ENCODE measurements at places on chromosomes 3 and 15.
A peak's percentile ranks its signal among the peaks of the same experiment; 100 is the strongest.

GRCh38 chr3:69747511-69748258 lies 8.4 kb downstream of the MITF start:
- DNase-seq = no peak

DNA sequence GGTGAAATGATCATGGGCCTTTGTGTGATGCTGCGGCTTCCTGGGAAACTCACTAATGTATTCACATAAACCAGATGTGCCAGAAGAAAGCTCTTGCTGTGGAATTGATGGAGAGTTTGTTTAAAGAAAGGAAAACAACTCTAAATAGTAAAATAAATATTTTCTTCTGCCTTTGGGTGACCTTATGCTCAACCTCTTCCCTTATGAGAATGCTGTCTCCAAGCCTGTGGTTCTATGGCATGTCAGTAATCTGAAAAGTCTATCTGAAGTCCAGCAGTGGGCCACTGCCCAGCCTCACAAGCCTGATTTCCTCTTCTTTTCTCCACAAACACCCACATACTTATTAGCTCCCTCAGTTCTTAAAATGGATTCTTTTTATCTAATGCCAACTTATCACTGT lies 49.9 kb upstream of the PHLDB2 start:
- no peak for DNase-seq

DNA sequence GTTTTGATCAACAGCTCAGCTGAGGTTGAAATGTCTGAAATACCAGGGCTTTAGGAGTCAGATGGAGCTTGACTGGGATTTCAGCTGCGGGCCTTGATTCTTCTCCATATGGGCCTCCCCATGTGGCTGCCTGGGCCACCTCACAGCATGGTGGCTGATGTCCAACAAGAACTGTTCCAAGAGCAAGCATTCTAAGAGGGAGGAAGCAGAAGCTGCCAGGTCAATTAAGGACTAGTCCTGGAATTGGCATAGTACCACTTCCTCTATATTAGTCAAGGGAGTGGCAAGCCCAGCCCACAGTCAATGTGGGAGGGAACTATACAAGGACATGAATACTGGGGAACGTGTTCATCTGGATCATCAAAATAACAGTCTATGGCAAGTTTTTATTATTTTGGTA lies 181.7 kb upstream of the ANKRD28 start:
- no peak for DNase-seq

DNA sequence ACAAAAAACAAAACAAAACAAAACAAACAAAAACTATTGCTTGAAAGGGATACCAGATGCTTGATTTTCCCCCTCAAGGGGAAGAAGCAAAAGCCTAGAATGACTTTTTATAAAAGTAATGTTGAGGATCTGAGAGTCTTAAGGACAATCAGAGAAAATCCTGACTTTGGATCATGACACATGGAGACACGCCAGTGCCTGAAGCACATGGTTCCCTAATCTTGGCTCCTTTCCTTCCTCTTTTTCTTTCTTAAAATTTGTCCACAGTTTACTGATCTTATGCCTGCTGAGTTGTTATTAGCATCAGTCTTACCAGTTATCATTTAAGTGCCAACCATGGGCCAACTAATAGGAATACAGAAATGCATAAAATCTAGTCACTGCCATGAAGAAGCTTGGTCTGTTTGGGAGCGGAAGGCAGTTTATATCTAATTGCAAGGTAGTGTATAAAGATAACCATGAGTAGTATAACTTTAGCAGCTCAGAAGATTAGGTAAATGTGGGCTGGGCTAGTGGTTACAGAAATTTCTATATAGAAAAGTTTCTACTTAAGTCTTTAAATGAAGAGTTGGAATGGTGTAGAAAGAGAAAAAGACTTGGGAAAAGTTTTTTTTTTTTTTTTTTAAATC lies 6.9 kb downstream of the GLCE start:
- DNase-seq = no peak

- DNase-seq = no peak
Measured at GRCh38 chr3:119300991-119301391, 6.8 kb downstream of the ARHGAP31 start.

- no peak for DNase-seq
Measured at GRCh38 chr3:145089337-145089736, 1071.6 kb downstream of the PLOD2 start.

DNA sequence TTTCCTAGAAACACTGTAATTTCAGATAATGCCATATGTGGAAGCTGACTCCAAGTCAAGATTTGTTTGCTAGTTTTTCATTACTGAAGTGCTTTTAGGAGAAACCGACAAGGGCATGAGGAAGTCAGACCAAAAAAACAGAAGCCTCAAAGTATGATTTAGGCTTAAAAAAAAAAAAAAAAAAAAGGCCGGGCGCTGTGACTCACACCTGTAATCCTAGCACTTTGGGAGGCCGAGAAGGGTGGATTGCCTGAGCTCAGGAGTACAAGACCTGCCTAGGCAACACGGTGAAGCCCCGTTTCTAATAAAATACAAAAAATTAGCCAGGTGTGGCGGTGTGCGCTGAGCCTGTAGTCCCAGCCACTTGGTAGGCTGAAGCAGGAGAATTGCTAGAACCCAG lies 11.6 kb downstream of the RPL15 start:
- no peak for DNase-seq

GRCh38 chr3:107931326-107931725 lies 159.5 kb downstream of the CD47 start:
- no peak for DNase-seq

DNA sequence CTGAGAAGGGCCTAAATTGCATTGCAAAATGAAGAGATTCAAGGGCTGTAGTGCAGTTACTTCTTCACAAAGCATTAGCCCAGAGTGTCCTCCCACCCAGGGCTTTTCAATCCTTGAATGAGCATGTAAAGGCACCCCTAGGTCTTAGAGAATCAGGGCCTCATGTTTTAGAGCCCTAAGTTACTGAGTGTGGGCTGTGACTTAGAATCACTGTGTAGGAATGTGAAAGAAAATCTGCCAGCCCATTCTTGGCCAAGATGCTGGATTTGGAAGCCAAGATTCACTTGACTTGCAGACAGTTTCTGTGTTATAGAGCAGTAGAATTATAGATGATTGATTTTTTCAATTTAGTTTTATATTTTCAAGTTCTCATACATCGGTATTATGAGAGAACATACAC lies 153.2 kb downstream of the MYRIP start:
- no peak for DNase-seq

DNA sequence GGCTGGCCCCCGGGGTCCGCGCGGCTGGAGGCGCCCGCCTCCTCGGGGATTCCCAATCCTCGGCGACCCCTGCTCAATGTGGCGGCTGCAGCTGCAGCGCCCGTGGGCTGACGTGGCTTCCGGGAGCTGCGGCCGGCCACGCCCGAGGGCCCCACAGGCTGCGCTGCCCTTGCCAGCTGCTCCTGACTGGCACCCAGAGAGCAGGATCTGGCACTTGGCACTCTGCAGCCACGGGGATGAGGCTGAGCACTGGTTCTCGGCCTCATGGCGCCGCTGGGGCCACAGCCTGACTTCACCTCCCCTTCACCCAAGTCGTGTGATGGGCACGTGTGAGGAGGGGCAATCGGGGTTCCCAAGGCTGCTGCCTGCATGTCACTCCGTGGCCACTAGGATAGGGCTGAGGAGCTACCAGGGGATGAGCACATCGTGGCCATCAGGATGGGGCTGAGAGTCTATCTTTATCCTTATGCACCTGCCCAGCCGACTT lies 267.8 kb upstream of the FRG2C start:
- DNase-seq = no peak

GRCh38 chr3:145952536-145952935 lies 208.4 kb downstream of the PLOD2 start:
- DNase-seq = no peak

- DNase-seq = no peak
Measured at GRCh38 chr15:75943713-75944215, 40.1 kb downstream of the FBXO22 start.

DNA sequence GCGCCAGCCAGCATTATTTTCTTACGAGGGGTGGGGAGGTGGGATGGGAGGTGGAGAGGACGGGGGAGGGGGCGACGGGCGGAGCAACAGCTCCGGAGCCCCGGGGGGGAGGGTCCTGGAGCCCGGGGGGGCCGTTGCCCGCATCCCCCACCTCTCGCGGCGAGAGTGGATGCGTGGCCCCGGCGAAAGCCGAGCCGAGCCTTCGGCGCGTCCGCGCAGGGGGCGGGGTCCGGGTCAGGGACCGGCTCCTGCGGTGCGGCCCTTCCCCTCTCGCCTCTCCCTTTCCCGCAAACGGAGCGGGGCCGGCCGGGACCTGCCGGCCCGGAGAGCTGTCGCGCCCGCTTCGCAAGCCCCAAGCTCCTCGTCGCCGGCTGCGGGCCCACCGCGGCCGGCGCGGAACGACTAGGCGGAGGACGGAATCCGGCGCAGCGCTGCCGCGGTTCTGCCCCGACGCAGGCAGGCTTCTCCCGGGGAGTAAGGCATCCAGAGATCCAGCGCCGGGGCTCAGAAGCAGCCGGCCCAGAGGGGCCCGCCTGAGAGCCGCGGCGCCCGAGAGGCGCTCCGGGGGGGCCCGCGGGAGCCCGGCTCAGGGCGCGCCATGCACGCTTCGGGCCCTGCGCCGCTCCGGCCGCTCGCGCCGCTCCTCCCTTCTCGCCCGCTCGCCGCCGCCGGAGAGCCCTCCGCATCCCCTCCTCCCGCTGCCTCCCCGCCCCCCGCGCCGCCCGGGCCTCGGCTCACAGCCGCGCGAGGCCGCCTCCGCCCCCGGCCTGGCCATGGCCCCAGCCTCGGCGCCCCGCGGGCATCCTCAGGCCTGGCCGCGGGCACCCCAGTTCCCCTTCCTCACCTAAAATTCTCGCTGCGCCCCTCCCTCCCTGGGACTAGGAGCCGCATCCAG lies 459 bp upstream of the ADCY5 start:
- DNase-seq = no peak

GRCh38 chr3:16024548-16024947 lies 149.9 kb upstream of the GALNT15 start:
- no peak for DNase-seq

GRCh38 chr15:63364399-63365272 lies 17.0 kb downstream of the CA12 start:
- DNase-seq = no peak

- DNase-seq = peak; percentile 51
Measured at GRCh38 chr15:84736375-84736774, 12.0 kb upstream of the ZNF592 start.

- no peak for DNase-seq
Measured at GRCh38 chr3:31476209-31476608, 56.5 kb upstream of the STT3B start.

GRCh38 chr3:111603679-111604078 lies 8.5 kb upstream of the ZBED2 start:
- DNase-seq = no peak

GRCh38 chr3:64880916-64881315 lies 193.1 kb upstream of the ADAMTS9 start:
- DNase-seq = no peak

DNA sequence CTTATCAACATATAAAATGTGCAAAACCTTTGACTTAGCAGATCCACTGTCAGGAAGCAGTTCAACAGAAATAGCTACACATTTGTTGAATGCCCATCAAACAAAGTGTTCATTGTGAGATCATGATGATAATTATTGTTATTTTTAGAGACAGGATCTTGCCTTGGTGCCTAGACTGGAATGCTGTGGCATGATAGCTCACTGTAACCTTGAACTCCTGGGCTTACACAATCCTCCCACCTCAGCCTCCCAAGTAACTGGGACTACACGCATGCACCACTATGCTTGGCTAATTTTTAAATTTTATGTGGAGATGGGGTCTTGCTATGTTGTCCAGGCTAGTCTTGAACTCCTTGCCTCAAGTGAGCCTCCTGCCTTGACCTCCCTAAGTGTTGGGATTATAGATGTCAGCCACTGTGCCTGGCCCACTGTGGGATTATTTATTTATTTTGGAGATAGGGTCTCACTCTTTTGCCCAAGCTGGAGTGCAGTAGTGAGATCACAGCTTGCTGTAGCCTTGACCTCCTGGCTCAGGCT lies 8.8 kb downstream of the MAP2K5 start:
- no peak for DNase-seq

DNA sequence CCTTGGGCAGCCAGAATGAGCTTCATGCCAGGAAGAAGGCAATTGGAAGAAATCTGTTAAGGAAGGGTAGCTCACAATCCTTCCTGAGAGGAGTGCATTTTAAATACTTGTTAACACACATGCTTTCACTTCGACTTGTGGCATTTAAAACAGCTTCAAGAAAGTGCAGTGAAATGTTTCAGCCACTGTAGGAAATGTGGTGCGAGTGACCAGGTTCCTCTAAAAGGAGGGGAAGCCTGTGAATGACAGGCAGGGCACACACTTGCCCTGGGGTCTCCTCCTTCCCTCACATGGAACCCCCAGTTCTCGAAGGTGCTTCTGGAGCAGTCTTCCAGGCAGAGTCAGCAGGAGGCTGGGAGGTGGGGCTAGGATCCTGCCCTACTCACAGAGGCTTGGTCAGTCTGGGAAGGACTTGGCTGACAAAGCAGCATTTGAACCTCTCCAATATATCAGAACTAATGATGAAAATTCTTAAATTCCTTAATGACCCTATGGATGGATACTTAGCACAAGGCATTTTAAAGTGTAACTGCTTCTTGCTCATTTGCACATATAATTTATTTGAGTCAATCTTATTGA lies 358.6 kb downstream of the CHST2 start:
- no peak for DNase-seq

DNA sequence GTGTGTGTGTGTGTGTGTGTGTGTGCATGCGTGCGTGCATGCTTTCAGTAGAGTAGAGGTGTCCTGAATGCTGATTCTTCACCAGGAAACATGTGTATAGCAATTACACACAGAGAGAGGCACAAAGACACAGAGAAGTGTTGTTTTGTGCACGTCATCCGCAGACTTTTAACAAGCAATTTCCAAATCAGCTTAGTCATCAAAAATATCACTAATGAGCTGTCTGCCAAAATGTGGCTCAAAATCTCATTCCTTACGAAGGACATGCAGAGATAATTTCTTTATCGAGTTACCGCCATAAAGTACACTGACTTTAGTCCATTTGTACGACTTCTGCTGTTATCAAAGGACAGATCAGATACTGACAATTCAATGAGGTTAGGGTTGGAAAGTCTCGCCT lies 274.9 kb upstream of the RARB start:
- no peak for DNase-seq

All from activated T-cell treated with anti-CD3 and anti-CD28 coated beads, Interleukin-2, amount 50 U/mL, for 4 hours (primary cell).